ENCODE measurements at places on chromosomes 5 and 9.

GRCh38 chr9:14752871-14753270 lies 30.3 kb upstream of the CER1 start:
- DNase-seq: no peak

GRCh38 chr5:150253416-150254208 lies 36.0 kb downstream of the CAMK2A start:
- DNase-seq: no peak

DNA sequence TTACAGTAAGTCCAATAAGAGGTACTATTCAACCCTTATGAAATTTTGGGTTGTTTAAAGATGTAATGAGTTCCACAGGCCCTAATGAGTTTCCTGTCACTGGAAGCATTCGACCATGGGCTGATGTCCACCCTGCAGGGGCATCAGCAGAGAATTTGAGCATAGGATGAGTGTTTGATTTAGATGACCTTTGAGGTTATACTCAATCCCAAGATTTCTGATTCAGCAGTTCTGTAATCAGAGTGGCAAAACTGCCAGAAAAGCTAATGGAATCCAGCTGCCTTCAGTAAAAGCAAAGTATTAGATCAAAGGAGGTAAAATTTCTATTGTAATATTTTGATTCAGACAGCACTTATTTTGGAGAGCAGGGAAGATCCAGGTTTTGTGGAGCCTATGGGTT lies 68.3 kb downstream of the COX7C start:
- DNase-seq: no peak

DNA sequence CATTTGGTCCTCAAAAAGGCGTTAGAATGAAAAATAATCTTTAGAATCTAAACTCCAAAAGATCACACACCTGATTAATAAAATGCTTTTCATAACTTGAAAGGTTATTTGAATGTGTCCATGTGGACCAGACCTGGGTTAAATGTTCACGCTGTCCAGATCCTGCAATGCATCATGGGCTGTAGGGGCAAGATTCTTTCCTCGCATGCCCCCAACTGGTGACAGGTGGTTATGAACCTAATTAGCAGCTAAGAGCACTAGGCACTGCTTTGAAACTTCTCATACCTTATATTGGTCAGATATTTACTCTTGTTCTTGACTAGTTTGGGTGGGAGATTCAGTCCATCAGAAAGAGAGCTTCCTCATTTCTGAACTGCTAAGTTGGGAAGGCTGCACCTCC lies 19.3 kb upstream of the PIP5K1B start:
- no peak for DNase-seq

GRCh38 chr5:75152860-75153259 lies 83.8 kb downstream of the ANKRD31 start:
- no peak for DNase-seq

DNA sequence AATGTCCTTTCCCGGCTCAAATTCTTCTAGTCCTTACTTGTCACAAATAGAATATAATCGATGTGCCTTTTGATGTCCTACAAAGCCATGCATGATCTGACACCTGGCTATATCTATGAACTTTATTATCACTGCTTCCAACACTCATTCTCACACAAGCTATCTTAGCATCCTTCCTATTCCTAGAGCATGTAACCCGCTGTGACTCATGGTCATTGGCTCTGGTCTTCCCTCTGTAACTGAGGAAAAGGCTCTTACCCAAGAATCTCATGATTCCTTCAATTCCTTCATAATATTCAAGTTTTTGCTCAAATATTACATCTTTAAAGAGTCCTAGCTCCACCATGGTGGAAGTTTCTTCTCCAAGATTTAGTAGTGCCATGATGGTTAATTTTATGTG lies 480.0 kb upstream of the PAPPA start:
- DNase-seq: no peak

DNA sequence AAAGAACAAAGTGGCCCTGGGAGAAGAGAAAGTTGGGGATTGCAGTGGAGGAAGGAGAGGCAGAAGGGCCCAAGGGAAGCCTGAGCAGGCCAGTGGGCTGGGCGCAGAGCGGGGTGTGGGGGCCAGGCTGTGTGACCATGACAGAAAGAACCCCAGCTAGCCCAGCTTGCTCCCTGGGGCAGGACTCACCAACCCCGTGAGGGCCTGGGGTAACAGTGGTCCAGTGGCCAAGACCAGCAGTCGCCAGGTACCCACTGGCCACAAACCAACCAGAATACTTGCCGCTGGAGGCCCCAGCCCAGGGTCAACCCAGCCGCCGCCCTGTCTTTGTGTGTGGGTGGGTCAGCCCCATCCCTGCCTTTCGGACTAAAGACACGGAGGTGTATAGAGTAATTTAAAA lies 146.5 kb downstream of the CACNA1B start:
- DNase-seq: no peak

DNA sequence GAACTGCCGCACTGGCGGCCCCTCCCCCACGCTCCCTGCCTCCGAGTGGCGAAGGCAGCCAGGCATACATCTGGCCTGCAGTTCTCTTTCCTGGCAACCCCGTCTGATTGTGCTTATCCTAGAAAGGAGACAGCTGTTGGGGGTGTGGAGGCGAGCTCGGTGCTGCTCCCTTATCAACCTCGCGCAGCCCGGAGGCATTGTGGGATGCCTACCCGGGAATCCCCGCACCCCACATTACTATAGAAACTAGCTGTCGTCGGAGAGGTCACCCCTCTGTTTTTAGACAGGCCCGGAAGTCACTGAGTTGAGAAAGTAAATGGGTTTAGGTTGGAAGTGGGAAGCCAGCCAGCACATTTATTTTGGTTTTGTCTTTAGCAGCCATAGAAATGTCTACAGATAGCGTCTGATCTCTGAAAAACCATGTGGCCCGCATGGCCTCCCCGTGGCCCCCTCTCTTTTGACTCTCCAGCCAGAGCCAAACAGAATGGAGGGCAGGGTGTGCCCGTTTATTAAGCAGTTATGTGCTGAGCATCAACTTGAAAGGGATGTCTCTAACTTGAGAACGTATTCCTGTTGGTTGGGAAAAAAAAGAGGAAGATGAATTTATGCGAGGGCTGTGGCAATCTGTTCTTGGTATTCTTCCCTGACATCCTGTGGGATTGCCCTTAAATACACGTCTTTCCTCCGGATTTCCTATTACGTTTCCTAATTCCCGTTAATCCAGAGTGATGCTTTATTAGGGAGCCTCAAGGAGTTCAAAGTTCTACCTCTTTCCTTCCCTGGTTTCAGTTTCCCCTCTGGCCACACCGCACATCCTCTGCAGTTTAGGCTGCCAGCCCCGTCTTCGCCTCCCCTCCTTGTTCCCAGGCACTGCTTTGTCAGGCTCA lies 3.9 kb downstream of the STC2 start:
- DNase-seq: no peak

DNA sequence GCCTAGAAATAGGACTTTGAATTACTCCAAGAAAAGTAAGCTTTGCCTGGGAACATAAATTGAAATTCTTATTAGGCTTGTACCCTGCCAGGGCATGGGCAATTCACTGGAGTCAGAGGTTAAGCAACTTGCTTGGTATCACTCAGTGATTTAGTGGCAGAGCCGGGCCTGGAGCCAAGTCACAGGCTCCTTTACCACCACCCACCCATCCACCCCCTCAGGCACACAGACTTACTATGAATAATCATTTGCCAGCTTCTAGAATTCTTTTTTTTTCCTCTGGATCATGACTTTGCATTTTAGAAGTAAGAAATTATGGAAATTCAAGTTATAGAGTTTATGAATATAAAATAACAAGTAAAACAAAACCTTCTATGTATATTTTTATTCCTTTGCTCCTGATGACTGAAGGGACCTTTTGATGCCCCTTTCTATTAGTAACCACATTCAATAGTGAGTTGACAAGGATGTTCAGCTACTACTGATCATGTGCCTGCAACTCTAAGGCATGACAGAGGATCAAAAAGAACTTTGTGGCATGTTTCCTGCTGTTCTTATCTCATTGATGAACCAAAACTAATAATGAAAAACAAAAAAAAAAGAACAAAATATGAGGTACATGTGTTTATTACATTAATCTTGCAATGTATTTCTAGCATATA lies 614.7 kb downstream of the TLR4 start:
- DNase-seq: no peak

- no peak for DNase-seq
Observed at GRCh38 chr5:144236499-144236898, 65.8 kb downstream of the KCTD16 start.

GRCh38 chr5:176854164-176854563 lies 43.8 kb downstream of the UNC5A start:
- no peak for DNase-seq

GRCh38 chr5:160167624-160168165 lies 48.4 kb upstream of the PWWP2A start:
- DNase-seq: no peak

- DNase-seq: no peak
Observed at GRCh38 chr5:174581479-174581878, 142.9 kb upstream of the MSX2 start.

- DNase-seq: no peak
Observed at GRCh38 chr9:127983847-127984289, 3.1 kb upstream of the EEIG1 start.

DNA sequence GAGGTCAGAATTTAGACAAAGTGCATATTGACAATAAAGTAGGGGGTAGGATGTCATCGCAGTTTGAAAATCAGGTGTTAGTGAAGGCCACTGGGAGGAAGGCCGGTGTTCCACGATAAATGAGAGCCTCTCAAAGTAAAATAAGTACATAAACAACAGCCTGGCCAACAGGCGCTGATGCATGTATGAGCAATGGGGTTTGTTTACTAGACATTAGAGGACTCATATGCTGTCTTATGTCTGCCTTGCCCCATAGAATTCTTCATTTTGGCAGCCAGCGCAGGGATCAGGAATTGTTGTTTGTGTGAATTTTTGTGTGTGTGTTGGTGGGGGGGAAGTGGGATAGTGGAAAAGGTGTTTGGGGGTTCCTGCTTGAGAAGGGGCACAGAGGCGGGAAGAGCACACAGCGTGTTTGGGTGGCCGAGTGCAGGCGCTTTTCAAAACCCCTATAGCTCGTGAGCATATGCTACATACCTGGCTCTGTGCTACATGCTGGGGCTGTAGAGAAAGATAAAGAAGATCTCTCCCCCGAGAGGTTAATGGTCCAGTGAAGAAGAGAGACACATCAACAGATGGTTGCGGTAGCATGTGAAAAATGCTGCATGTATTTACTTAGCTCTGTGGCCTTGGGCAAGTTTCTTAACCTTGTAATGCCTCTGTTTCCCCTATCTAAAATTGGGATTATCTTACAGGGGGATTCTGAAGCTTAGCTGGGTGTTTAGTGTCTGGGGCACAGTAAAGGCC lies 11.5 kb downstream of the SNX30 start:
- DNase-seq: no peak

- no peak for DNase-seq
Observed at GRCh38 chr5:54668096-54668495, 150.5 kb downstream of the SNX18 start.

- no peak for DNase-seq
Observed at GRCh38 chr9:107650321-107650720, 160.8 kb upstream of the KLF4 start.

DNA sequence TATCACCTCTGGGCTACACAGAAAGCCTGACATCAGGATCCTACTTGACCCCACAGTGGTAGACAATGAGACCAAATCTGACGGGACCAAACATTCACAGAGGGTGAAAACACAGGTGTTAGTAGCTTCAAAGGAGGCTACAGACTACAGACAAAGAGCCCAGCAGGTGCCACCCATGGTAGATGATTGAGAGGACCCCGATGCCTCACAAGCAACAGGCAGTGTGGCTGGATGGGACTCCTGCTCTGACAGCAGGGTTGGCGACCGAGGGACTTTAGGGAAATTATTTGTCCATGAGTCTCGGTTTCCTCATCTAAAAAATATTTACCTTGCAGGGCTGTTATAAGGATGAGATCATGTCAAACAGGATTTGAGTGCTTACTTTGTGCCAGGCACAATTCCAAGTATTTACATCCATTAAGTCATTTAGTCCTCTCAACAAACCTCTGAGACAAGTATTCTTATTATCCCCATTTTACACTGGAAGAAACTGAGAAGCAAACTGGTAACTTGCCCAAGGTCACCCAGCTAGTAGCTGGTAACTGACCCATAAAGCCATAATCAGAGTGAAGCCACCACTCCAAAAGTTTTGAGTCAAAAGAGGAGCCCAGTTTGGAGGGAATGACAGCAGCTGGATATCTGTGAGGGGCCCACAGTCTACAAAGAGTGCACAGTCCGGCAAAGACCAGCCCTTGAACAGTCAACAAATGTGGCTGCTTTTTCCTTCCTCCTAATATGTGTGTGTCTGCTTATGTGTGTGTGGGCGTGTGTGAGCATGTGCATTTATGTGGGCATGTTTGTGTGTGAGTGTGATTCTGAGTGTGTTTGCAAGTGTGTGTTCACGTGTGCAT lies 502.0 kb downstream of the BNC2 start:
- no peak for DNase-seq

GRCh38 chr9:95991326-95991725 lies 115.8 kb downstream of the ERCC6L2 start:
- DNase-seq: no peak

GRCh38 chr5:55232985-55233928 lies at the start of gene CCNO:
Gene CCNO, minus strand, starts transcription at chr5:55233608. Its CDS starts 85 bp downstream, at chr5:55233523.
- no peak for DNase-seq

GRCh38 chr9:126532019-126532462 lies 81.7 kb upstream of the LMX1B start:
- no peak for DNase-seq

GRCh38 chr9:97160255-97160654 lies 121.3 kb upstream of the CTSV start:
- DNase-seq: no peak

DNA sequence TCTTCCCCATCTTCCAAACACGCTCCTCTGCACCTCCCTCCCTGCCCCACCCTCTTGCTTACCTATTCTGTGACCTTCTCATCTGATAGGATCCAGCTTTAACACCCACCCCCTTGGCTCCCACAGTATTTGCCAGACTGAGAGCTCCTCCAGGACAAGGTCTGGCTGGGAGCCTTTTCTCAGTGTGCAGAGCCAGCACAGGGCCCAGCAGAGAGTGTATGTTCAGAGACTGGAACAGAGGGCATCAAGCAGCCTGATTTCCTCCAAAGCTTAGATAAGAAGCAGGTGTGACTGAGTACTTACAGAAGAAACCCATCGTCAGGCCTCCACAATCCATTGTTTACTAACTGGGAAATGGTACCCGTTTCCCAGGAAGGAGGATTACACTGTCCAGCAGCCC lies 26.6 kb downstream of the LHX6 start:
- no peak for DNase-seq

- DNase-seq: no peak
Observed at GRCh38 chr9:70576116-70576515, 161.7 kb upstream of the KLF9 start.
